Activated CD4-positive, alpha-beta T cell treated with anti-CD3 and anti-CD28 coated beads, Interleukin-2, Interleukin-6, amounts not matched to agents 100 ng/mL and 50 ng/mL, durations not matched to agents 16 hours and 8 hours (primary cell): ENCODE measurements at places on chromosomes 7 and 10.
A peak's percentile ranks its signal among the peaks of the same experiment; 100 is the strongest.

GRCh38 chr7:94183289-94183749, 179.2 kb upstream of the BET1 start:
- no peak for DNase-seq

- no peak for DNase-seq
These were observed 1107.2 kb downstream of the NRG3 start for GRCh38 chr10:82982110-82982608.

DNA sequence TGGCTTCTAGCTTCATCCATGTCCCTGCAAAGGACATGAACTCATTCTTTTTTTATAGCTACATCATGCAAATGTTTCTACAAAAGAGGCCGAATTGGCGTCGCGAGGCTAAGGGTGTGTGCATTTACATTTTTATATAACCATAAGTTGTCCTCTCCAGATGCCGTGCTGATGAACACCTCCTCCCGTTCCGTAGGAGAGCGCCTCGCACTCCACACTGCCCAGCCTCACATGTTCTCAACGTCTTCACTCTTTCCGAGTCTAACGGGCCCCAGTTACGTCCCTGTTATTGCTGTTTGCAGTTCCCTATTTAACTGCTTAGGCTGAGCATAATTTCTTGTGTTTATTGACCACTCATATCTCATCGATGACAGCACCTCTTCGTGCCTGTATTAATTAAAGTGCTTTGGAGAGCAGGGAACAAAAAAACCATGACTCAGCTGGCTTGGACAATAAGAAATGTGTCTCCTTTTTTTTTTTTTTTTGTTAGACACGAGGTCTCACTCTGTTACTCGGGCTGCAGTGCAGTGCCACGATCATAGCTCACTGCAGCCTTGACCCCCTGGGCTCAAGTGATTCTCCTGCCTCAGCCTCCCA, 113.5 kb upstream of the SDK1 start:
- DNase-seq = no peak

DNA sequence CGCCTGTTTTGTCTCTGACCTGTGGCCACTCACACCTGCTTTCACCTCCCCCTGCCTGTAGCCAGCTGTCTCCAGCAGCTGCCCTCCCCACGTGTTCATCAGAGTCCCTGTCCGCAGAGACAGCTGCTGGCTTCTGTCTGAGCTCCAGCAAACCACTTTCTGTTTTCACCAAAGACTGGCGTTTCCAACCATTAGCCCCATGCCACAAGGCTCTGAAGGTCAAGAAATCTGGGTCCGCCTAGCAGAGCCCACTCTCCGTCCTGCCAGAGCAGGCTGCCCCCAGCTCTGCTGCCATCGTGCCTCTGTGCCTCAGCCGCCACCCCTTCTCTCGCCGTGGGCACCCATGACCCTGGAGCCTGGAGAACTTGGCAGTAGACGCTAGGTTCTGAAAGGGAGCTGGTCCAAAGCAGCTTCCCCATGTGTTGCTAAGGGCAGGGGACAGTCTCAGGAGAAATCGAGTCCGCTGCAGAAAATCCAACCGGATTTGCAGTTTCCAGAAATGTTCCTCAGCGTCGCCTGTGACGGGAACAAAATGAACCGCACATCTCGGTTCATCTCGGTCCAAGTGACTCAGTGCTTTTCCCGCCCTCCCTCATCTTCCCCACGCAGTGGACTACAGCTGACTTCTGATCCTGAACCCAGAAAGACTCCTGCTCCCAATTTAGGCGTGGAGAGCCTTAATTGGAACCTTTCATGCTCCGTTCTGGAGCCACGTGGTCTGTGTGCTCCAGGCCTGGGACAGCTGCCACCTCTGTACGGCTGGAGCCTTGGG, 28.0 kb downstream of the TMEM120A start:
- DNase-seq = no peak

- no peak for DNase-seq
These were observed 152.4 kb downstream of the GNAT3 start for GRCh38 chr7:80359476-80359875.

DNA sequence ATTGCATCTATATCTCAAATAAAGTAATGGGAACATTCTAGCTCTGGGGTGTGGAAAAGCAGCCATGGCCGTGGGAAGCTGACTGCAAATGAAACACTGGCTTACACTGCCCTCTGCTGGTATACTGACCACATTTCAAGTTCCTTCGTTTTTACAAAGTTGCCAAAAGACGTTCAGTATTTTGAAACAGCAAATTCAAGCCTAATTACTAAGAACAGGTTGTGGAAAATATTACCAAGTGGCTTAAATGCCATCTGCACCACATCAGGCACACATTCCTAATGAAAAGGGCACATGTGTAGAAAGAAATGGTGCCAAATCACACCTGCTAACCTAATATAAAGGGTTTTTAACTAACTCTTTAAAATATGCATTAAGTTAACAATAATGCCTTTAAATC, 83.9 kb downstream of the JAZF1 start:
- DNase-seq = peak; percentile 66

DNA sequence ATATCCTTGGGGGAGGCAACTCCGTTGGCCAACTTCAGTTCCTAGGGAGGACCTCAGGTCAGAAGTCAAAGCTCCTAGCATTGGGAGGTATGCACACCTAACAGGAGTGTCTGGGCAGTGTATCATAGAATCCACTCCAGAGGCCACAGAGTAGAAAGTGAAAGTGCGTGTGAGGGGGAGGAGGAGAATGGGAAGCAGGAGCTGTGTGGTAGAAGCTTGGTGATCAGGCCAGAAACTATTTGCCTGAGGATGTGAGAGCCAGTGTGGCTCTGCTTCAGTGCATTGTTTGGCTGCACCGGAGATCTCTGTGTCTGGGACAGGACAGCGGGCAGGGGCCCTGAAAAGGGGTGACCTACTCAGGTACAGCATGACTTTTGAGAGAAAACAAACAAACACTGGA, 557.4 kb upstream of the VSTM2A start:
- DNase-seq = no peak

GRCh38 chr10:13651969-13652720, 65.4 kb downstream of the PRPF18 start:
- no peak for DNase-seq

DNA sequence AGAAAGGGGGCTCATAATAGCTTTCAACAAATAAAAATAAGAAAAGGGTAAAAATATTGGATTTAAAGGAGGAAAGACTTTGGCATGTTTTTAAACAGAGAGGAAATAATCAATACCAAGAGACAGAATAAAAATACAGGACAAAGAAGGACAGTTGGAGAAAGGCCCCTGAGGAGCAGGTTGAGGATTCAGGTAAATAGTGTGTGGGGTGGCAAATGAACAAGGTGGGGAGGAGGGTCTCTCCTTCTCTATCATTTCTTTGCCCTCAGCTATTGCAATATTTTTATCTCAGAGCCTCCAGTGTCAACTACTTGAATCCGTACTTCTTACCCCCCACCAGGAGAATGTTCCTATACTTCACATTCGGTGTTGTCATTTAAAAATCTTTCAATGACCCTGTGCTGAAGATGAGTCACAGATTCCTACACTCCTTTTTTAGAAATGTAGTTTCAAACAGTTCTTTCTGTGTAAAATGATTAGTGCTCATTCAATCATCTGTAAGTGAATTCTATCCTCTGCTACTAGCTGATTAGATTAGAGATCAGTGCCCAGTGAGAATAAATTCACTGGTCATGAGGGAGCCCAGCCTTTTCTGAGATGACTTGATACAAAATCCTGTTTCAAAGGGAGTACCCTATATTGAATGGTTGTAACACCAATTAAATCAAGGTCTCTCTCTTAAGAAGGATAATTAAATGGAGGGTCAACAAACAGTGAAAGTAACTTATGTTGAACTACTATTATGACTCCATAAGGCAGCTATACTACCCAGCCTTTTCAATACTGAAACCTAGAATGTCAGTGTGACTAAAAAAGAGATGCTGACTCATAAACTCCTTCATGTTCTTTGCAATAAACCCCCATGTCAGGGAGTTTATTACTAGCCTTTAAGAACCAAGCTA, 50.4 kb upstream of the WNT16 start:
- DNase-seq = peak; percentile 81

- no peak for DNase-seq
These were observed 444.2 kb upstream of the MKI67 start for GRCh38 chr10:128570319-128570995.

DNA sequence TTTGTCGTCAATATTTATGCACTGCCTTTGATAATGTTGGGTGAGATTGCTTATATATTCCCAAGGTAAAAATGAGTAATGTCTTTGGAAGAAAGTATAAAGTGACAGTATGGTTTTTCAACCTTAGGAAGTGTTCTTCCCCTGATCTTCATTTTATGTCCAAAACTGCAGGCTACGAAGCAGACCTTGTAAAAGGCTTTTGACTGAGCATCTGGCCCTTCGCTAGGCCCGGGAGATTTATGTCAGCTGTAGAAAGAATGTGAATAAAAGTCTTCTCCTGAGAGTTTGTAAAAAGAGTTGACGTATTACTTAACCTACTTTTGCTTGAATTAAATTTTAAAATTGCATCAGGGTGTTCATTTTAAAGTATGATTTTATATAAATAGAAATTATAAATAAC, 116.8 kb downstream of the CPED1 start:
- no peak for DNase-seq

GRCh38 chr7:155222573-155222972, 75.1 kb upstream of the INSIG1 start:
- no peak for DNase-seq

DNA sequence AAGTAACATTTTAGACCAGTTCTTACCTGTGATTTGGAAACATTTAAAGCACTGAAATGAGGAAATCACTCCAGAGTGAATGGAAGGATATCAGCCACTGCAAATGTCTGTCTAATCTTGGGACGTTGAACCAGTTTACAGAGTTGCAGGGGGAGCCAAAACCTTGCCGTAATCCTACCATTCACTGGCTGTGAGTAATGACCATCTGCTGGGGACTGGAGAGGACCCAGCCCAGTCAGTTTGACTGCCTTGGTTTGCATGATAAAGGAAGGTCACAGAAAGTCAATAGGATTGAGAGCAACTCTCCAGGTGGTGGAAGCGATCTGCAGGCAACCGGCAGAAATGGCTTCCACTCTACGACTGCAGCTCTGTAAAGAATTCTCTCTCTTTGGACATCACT, 167.2 kb downstream of the AKR1D1 start:
- DNase-seq = no peak

- DNase-seq = no peak
These were observed 28.6 kb downstream of the DENND11 start for GRCh38 chr7:141673346-141673745.

- DNase-seq = no peak
These were observed 45.2 kb upstream of the INSIG1 start for GRCh38 chr7:155252444-155252887.

GRCh38 chr10:6214612-6215011, 11.9 kb downstream of the PFKFB3 start:
- no peak for DNase-seq

GRCh38 chr7:77348371-77348813, 67.8 kb downstream of the GSAP start:
- no peak for DNase-seq

GRCh38 chr10:97134110-97134509, 51.6 kb downstream of the SLIT1 start:
- DNase-seq = no peak

- DNase-seq = peak; percentile 3
These were observed 32.1 kb upstream of the CHST15 start for GRCh38 chr10:124125305-124126116.

- DNase-seq = no peak
These were observed 3.5 kb downstream of the PDLIM1 start for GRCh38 chr10:95287281-95287680.

GRCh38 chr10:50498465-50498864, 125.3 kb downstream of the SGMS1 start:
- DNase-seq = no peak
